Stimulated activated CD4-positive, alpha-beta T cell treated with anti-CD3 and anti-CD28 coated beads, Interleukin-1b, Interleukin-23, amount 100 ng/mL, for 4 hours (primary cell): ENCODE measurements at places on chromosomes 16 and 17.

- no peak for DNase-seq
Observed at GRCh38 chr16:4016658-4017057, 99.6 kb downstream of the ADCY9 start.

DNA sequence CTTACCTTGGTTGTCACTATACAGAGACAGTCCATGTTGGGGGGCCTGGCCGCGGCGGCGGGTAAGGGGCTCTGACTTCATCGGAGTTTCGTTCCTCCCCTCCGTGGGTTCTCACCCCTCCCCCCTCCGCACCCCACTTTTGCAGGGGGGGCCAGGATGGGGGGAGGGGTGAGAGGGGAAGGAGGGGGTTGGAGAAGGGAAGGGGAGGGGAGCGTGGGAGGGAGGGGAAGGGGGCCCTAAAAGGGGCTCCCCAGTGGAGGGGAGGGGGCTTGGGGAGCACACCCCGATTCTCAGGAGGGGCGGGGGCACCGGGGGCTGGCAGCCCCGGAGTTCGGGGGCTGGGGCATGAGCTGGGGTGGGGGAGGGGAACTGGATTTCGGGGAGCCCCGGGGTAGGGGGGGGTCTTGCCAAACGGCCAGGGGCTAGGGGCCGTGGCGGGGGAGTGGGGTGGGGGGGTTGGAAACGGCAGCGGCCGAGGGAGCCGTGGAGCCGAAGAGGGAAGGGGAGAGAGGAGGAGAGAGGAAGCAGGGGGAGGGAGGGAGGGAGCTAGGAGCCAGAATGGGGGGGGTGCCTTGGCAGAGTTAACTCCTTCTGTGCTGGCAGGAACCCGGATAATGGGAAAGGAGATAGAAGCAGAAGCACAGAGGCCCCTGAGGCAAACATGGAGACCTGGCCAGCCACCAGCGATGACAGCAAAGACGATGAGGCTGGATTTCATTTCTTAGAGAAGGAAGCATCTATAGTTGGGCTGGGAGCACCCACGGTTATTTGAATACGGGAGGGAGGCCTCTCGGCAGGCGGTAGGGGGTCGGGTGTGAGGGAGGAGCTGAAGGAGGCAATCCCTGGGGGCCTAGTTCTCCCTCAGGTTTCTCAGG is 2.3 kb downstream of the DLG4 start:
- no peak for DNase-seq

DNA sequence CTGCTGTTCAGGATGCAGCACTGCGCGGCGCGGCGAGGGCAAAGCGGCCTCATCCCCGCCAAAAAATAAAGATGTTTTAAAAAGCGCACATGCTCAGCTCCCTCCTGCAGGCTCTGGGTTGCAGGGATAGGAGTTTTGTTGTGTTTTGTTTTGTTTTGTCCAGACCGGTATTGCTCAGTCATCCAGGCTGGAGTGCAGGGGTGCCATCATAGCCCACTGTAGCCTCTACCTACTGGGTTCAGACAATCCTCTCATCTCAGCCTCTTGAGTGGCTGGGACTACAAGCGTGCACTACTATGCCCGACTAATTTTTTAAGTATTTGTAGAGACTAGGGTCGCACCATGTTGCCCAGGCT is 636 bp downstream of the WWOX start:
- DNase-seq = no peak

- DNase-seq = no peak
Observed at GRCh38 chr16:2180962-2181923, 15.2 kb downstream of the CASKIN1 start.

DNA sequence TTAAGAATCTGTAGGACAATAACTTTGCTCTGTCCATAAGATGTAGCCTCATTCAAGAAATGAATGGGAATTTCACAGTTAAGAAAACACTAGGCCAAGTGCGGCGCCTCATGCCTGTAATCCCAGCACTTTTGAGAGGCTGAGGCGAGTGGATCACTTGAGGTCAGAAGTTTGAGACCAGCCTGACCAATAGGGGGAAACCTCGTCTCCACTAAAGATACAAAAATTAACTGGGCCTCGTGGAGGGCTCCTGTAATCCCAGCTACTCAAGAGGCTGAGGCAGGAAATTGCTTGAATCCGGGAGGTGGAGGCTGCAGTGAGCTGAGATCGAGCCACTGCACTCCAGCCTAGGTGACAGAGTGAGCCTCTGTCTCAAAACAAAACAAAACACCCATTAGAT is 19.9 kb upstream of the RSL1D1 start:
- no peak for DNase-seq

DNA sequence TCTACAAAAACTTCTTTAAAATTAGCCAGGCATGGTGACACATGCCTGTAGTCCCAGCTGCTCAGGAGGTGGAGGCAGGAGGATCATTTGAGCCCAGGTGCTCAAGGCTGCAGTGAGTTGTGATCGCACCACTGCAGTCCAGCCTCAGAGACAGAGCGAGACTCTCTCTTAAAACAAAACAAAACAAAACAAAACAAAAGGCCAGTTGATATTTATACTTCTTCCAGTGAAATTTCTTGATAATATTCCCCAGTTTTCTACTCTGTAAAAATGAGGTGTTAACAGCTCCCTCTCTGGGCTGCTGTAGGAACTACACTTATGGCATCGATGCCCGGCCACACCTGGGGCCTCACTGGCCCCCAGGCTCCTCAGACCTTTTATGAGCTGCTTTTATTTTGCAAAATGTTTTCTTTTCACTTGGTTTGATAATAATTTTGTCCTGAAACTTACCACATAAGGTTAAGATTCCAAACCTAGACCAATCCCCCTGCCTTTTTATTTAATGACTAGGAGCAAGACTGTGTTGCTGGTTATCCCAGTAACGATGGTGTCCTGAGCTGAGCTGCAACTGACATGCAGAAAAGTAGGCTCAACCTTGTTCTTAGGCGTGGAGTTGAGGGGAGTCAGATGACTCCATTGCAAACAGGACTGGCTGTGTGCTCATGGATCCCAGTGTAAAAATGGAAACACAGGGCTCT is 17.6 kb downstream of the MAPK8IP3 start:
- DNase-seq = peak; percentile 25

DNA sequence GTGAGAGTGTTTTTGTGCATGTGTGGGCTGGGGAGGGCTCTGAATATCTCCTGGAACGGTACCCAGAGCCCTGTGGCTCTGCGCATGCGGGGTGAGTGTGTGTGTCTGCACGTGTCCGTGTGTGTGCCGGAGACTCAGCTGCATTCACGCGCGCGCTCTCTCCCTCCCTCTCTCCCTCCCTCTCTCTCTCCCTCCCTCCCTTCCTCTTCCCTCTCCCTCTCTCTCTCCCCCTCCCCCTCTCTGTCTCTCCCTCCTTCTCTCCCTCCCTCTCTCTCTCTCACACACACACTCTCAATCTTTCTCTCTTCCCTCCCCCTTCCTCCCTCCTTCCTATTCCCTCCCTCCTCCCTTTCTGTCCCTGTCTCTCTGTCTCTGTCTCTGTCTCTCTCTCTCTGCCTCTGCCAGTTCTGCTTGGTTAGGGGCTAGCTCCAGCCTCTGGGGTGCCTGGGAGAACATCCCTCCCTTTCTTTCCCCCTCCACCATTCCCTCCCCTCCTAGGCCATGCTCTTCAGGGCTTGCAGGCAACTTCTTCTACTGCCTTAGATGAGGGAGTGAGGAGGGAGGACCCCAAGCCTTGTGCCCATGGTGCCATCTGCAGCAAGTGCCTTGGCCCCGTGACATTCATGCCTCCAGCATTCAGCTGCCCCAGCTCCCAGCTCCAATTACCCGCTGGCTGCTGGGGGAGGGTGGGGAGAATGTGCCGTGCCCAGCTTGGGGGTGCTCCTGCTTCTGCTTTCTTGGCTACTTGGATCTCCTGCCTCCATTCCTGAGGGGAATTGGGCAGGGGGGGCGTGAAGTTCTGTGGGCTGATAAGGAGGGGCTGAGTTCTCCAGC is 6.4 kb downstream of the THRA start:
- DNase-seq = peak; percentile 79

- no peak for DNase-seq
Observed at GRCh38 chr17:67218385-67218950, 26.5 kb downstream of the HELZ start.

DNA sequence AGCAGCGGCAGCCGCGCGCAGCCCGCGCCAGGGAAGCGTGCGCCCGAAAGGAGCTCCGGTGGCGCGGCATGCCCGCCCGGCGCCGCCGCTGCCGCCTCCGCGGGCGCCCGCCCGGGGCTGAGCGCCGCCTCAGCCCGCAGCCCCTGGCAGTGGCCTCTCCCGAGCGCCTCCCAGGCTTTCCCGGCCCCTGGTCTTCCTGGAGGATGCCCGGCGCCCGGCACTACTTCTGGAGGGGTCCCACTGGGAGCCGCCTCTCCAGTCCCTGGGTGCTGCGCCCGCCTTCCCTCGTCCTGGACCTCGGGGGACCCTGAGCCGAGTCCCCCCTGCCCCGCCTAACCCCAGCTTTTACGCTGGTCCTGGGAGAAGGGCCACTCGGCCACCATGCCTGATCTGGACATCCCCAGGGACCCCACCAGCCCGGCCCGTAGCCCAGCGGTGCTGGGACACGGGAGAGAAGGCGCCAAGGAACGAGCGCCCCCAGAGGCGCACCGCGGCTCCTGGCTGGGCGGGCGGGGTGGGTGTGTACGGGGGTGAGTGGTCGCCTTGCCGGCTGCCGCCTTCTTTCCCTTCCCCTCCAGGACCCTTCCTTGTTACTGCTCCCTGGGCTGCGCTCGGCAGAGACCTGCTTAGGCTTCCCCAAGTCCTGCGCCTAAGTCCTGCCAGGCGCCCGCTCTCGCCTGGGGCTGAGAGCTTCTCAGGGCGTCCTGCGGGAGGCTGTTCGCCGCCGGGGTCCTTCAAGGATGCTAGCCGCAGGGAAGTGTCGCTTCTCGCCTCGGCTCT is 704 bp downstream of the ASIC2 start:
- DNase-seq = no peak
